Femur (tissue), 1 donor: ENCODE measurements at places on chromosomes 13 and 19.
A peak's percentile ranks its signal among the peaks of the same experiment; 100 is the strongest.

DNA sequence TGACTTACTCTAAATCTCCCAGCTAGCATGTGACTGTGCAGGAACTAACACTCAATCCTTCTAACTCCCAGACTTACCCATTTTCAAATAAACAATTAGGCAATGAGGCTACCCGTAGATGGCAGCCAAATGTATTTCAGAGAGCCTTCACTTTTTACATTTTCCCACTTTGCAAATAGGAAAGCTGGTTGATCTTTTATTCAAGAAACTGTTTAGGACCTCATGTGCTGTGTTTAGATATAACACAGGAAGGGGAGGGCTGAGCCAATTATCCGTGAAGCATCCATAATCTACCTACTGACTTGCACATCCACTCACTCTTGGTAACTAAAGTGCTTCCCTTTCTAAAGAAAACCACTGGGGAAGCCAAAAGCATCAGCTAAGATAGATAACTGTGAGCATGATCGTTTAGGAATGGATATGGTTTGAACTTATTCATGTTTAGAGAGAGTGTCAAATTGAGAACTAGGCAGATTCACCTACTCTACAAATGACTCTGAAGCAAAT is 33.4 kb downstream of the MBNL2 start:
- DNase-seq: no peak

DNA sequence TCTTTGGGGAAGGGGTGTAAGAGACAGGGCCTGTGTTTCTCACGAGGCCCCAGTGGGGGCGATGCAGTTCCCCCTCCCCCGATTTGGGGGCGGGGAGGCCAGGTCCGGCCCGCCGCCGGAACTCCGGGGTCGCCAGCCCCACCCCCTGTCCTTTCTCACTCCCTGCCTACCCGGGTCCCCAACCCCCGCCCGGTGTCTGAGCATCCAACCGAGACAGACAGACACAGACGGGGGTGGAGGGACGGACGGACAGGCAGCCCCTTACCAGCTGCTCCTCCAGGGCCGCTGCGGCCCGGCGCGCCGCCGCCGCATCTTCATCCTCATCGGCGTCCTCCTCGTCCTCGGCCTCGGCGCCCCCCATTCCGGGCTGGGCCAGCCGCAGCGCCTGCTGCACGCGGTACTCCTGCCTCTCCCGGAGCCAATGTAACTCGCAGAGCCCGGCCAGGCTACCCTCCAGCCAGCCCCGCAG is 397 bp downstream of the DACT3 start:
- no peak for DNase-seq

DNA sequence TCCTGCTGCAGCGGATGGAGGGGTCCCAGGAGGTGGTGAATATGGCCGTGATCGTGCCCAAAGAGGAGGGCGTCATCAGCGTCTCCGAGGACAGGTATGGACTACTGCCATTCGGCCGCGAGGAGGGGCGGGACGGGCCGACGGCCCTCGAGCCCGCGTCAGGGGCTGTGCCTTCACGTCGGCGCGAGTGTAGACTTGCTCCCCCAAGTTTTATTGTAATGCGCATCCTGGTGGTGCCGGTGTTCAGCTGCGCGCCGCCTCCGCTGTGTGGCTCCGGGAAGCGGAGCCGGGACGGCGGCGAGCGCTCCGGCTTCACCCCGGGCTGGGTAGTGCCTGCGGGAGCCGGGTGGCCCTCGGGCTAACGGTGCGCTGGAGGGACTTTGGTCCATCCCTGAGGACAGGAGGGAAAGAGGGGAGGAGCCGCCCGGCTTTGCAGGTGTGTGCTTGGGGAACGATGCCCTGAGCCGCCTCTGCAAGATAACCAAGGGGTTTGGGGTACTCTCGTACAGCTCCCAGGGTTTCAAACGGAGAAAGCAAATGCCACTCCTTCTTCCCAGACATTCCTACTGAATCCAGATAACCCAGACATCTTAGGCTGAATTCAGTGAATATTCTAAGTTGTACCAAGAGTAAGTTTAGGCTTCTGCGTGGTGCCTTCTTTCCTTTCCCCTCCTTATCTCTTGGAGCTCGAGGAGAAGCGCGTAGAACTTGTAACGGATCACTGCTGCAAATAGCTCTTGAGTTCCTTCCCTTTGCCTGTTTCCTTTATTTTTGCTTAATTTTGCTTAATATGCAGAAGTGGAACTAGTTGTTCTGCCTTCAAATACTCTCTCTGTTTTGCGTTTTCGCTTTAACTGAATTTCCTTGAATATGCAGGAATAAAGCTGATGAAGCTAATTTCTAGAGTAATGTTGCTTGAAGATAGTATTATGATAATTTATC is 740 bp downstream of the WDFY2 start:
- DNase-seq: no peak

DNA sequence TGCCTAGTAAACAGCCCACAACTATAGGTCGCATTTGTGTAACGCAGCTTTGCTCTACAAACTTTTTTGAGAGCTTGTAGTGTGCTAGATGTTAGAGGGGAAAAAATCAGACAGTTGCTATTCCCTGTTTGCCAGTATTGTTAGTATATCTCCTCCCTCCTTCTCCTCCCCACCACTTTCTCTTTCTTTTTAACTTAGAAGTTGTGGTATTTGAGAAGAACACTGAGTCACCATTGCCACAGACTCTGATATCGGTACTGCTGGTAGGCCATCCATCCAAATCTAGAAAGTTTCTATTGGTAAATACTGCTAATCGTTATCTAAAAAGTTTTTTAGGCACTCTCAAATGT is 666 bp downstream of the POMP start:
- DNase-seq: no peak

GRCh38 chr19:33379151-33379829 is 5.8 kb downstream of the CEBPG start:
- DNase-seq: no peak

DNA sequence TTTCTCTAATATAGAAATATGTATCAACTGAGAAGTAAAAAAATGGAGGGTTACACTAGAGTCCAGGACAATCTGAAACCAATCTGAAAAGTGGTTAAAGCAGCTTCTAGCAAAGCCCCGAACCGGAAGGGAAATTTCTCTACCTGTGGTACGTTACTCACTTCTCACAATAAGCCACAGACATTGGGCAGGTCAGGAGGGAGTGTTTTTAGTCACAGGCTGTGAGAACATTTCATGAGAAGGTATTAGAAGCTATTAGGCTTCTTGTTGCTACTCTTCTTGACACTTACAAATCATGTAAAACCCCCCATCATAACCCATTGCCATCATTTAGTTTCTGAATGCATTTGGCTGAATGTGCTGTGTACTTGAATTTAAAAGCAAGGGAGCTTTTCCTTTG is 120.9 kb downstream of the NUFIP1 start:
- no peak for DNase-seq

GRCh38 chr19:34983786-34984185 is 16.3 kb upstream of the GRAMD1A start:
- no peak for DNase-seq

GRCh38 chr19:38842439-38843174 is 7.2 kb downstream of the HNRNPL start:
- no peak for DNase-seq

- DNase-seq: no peak
Observed at GRCh38 chr13:68358294-68358705, 1128.2 kb upstream of the PCDH9 start.

GRCh38 chr19:7646426-7646700 is 9.5 kb downstream of the STXBP2 start:
- DNase-seq: no peak

- DNase-seq: no peak
Observed at GRCh38 chr19:57719901-57720519, 7.4 kb downstream of the ZNF671 start.

- DNase-seq: no peak
Observed at GRCh38 chr13:102117175-102117831, 284.5 kb downstream of the FGF14 start.

DNA sequence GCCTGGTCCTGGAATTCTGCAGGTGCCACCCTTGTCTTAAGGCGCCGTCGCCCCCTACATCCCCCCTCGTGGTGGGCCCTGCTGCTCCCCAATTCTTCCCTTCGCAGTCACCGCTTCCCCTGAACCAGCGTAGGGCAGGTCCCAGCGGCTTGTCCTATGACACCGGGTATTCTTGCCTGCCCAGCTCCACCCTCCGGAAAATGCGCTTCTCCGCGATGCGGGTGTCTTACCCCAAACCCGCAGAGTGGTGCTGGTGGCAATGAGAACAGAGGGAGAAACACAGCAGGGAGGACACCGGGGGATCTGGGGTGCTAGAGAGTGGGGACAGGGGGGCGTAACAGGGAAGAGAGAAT is 9.0 kb downstream of the ZNF808 start:
- DNase-seq: no peak

DNA sequence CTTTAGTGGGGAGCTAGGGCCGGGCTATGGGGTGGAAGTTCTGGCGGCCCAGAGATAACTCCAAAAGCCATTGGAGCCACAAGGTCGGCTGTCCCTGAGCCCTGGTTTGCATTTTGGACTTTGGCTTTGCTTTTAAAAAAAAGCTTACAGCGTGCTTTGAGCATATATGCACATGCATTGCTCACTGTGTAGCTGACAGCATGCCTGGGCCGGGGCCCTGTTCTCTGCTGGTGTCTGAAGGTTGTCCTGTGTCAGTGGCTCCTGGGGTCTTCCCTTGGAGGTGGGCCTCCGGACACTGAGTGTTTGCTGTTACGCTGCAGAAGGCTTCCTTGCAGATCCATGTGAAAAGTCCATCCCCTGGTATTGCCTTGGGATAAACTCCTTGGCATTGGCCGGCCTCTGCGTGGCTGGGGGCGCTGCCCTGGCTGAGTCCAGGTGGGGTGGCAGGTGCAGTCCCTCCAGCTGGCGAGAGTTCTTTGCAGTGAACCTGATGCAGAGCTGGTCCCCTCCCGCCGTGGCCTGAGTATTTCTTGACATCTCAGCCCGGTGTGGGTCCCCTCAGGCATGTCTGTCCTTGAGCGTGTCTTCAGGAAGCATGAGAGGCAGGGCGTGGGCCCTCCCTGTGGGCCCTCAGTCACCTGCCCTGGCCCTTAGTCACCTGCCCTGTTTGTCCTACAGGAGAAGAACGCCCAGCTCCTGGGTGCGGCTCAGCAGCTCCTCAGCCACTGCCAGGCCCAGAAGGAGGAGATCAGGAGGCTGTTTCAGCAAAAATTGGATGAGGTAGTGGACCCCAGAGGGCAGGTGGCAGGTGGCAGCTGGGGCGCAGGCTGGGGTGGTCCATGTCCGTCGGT is 23.0 kb downstream of the PLEKHJ1 start:
- DNase-seq: no peak

GRCh38 chr19:38512277-38512676 is 78.8 kb downstream of the RYR1 start:
- no peak for DNase-seq

DNA sequence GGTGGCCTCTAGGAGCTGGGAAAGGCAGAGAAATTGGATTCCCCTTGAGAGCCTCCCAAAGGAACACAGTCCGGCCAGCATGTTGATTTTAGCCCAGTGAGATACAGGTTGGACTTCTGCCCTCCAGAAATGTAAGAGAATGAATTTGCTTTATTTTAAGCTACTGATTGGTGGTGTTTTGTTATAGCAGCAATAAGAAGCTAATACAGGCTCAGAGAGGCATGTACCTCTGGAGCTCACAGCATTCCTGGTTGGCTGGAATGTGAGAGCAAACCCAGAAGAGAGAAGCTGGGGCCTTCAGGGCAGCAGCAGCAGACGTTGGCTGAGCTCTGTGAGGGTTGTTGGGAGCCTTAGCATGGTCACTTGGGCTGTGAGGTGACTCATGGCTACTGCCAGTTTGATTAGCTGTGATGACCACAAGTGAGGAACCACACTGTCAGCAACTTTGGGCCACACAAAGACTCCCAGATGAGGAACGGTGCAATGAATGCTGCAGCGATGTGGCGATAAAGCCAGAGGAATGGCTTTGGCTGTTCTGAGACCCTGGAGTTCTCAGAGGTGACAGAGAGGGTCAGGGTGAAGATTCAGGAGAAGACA is 80.1 kb downstream of the CYSLTR2 start:
- no peak for DNase-seq

DNA sequence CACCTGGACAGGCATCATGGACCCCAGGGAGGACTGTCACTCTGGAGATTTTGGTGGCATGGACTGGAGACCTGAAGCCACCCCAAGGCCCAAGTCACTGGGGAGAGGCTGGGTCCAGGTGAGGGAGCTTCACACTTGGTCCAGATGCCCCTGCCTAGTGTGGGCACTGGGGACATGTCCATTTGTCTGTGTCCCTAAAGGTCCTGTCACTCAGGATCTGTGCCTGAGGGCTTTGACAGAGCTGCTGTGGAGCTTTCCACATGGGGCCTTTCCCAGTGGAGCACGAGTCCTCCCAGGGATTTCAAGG is 40.5 kb upstream of the CEACAM8 start:
- no peak for DNase-seq

DNA sequence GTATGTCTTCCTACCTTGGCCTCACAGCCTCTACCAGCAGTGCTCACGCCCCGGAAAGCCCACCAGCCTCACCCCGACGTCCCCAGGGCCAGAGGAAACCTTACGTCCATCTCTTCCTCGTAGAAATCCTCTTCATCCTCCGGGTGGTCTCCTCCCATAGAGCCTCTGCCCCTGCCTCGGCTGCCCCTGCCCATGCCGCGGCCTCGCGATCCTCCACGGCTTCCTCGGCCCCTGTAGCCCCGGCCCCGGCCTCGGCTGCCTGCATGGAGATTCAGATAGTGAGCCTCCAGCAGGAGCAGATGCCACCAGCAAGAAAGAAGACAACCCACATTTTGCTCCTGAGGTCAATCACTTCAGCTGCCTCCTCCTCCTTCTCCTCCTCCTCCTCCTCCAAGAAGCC is 27.3 kb downstream of the ZC3H4 start:
- no peak for DNase-seq

- peak; percentile 69 for DNase-seq
Observed at GRCh38 chr19:926589-927350, 935 bp downstream of the ARID3A start.

DNA sequence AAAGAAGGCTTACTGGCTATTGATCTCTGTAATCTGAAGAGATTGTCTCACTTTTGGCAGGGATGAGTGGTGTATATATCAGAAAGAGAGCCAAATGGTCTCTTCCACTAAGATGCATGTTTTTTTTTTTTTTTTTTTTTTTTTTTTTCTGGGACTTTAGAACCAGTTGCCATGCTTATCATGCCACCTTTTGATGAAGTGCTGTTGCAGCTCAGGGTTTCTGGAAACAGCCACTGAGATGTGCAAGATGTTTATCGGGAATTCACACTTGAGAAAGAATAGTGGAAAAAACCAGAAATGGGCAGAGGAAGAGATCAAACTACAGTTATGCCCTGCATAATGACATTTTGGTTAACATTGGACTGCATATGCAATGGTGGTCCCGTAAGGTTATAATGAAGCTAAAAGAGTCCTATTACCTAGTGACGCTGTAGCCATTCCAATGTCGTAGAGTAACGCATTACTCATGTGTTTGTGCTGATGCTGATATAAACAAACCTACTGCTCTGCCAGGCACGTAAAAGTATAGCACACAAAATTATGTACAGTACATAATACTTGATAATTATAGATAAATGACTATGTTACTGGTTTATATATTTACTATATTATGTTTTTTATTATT is 121.0 kb downstream of the KLF5 start:
- no peak for DNase-seq
